ENCODE measurements at places on chromosomes 5 and 9. TPM values are rescaled to one million over a fixed set of nuclear protein-coding genes. Genes with fewer than 3 reads are reported as not detected.

The ARHGEF37 gene
- 4.3 TPM for polyA plus RNA-seq

The PTGDS gene
- polyA plus RNA-seq = 66.3 TPM

The AP3B1 gene
- 61.2 TPM for polyA plus RNA-seq

The CMBL gene
- 52.2 TPM for polyA plus RNA-seq

The CAMK4 gene
- 4.1 TPM for polyA plus RNA-seq

DNA sequence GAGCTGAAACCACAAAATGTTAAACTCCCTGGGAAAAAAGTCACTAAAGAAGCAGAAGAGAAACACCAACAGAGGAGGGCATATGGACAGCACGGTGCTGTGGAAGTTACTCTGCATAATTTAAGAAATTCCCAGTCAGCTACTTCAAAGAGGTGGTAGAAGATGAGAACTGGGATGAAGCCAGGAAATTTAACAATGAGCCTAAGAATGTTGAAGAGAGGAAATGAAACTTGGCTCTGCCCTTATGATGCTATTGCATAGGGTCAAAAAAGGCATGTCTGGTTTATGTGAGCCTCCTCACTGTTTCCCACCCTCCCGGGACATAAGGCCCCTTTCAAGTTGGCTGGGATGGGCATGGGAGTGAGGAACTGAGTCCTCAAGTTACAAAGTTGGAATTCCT is 25.4 kb upstream of the SNX18 start:
- DNase-seq = no peak

- DNase-seq = no peak
Measured at GRCh38 chr9:97430316-97431043, 18.6 kb downstream of the TDRD7 start.

DNA sequence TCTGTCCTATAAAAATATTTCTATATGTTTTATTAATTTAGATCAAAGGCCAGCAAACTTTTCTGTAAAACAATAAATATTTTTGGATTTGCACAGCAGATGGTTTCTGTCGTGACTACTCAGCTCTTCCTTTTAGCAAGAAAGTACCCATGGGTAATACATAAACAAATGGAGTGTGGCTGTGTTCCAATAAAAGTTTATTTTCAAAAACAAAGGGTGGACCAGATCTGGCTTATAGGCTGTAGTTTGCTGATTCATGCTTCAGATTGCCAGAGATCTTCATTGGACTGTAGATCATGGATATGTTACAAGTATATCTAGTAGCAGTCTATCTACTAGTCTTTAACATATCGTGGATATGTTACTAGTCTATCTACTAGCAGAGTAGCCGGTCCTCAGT is 590.5 kb downstream of the CSNK1G3 start:
- no peak for DNase-seq

DNA sequence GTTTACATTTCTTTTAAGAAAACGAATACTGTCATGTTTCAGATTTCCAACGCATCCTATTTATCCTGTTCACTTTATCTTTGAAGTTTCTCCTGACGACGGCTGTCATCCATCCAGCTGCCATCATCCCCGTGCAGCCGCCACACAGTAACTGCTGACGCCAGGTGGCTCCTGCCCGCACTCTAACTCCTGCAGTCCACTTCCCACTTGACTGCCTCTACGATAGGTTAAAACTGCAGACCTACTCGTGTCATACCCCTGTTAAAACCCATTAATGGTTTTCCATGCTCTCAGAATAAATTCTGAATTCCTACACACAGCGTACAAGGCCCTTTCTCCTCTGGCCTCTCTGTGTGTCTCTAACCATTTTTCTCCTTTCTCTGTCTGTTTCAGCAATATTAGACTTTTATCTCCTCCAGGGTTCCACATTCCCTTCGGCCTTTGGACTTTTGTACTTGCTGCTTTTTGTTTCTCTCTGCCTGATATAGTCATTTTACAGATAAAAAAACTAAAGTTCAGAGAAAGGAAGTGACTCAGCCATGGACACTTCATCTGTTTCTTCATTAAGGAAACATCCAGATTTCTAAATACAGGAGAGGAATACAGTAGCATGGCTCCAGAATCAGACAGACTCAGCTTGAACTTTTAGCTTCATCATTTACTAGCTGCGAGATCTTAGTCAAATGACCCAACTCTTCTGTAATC is 84.9 kb downstream of the ADAMTS12 start:
- no peak for DNase-seq

GRCh38 chr5:32504989-32505596 is 60.6 kb upstream of the ZFR start:
- DNase-seq = peak; percentile 75

- DNase-seq = no peak
Measured at GRCh38 chr5:172827841-172828240, 6.2 kb upstream of the ERGIC1 start.

DNA sequence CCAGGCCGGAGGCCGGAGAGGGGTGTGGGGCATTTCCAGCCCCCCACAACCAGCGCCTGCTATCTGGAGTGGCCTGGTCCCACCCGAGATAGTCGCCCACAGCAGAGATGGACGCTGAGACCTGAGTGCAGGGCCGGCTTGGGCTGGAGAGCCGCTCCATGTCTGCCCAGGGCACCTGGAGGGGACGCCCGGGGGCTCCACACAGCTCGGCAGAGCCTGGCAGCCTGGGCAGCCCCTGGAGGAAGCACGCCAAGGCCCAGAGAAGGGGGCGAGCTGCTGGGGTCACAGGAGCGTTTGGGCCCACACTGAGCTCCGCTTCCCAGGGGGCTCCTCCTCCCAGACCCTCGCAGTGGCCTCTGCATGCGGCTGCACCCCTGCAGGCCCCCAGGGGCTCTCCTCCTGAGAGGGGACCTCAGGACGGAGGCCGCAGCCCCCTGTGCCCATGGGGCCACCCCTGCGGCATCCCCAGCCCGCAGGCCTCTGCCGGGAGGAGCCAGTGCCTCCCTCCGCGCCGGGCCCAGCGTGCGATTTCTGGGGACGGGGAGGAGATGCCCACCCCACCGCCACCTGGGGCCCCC is 42.2 kb upstream of the EGFL7 start:
- DNase-seq = no peak

DNA sequence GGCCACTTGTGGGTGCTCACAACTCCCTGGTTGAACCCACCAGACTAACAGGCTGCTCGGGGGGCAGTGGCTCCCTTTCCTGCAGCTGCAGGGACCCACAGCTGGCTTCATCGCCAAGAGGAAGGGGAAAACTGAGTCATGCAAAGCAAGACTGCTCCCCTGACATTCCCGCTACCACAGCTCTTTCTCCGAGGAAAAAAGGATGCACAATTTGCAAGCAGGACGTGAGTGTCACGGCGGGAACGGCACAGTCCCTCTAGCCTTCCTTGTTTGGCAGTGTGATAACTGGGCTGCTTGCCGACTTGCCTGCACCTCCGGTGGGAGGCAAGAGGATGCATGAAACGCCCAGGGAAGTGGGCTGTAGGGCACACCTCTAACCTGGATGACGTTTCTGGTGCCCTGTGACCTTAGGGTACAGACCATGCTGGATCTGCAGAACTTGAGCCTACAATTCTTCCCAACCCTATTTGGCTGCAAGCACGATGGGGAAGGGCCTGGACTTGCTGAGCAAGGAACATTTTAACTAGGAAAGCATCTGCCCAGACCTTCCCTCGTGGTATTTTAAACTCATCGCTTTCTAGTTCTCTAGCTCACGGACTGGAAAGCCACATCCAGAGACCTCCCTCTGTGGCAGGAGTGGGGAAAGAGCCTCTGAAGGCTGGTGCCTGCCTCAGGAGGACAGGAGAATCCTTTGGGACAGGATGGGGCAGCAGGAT is 7.8 kb downstream of the SH3PXD2B start:
- no peak for DNase-seq

DNA sequence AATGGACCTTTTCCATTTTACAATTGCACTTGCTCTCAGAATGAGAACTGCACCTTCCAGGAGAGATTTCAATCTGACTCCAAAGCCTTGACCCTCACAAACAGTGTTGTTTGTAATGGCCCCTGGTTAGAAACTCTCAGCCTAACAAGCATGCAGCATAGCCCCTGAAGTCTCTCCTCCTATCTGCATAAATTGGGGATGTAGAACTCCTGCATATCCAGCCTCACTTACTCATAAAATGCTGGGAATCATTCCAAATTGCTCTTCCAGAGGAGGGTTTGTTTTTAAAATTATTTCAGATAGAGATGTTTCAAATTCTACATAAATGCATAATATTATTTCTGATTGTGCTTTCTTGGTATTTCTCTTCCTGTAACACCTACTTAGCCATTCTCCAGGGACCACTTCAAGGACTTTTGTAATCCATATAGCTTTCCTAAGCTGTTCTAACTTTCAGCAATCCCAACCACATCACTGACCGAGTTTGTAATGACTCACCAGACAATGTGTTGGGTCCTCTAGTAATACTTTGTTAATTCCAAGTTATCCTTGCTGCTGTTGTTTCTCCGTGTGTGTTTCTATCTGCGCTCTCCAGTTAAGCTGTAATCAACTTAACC is 143.8 kb upstream of the CCDC152 start:
- DNase-seq = no peak

DNA sequence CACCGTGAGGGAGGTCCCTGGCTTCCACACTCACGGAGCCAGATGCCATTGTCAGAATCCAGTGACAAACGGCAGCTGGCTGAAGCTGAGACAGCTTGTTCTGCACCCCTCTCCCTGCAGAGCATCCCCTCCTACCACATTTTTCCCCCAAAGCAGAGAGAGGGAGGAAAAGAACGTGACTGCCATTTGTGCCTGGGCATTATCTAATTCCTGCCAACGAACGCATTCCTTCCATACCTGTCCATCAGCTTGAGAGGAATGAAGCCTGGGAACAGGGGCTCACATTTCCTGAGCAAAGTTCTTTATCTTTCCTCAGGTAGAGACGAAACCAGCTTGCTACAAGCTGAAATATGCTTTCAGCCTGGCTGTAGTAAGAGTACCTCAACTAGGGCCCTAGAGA is 175.4 kb downstream of the SLIT3 start:
- no peak for DNase-seq

- DNase-seq = no peak
Measured at GRCh38 chr9:132350861-132351315, 3.9 kb downstream of the SETX start.
